Stimulated activated CD4-positive, alpha-beta T cell treated with anti-CD3 and anti-CD28 coated beads, TNF-alpha, amount 100 ng/mL, for 48 hours (primary cell): ENCODE measurements at places on chromosomes 5 and 9.

GRCh38 chr9:122347348-122348287 is 23.2 kb upstream of the PTGS1 start:
- DNase-seq: no peak

DNA sequence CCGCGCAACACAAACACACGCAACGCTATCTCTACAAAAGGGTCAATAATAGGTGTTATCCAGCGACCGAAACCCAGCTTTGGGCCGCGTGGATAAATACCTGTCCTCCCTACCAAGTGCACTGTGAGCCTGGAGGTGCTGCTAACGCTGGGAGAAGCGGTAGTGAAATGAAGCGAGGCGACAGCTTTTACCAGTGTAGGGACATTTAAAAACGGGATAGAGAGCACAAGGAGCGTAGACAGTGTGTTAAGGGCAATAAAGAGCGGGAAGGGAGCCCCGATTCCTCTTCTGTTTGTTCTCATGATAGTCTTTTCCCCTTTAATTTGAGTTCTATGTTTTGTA is 421 bp upstream of the DEPDC1B start:
- DNase-seq: no peak

DNA sequence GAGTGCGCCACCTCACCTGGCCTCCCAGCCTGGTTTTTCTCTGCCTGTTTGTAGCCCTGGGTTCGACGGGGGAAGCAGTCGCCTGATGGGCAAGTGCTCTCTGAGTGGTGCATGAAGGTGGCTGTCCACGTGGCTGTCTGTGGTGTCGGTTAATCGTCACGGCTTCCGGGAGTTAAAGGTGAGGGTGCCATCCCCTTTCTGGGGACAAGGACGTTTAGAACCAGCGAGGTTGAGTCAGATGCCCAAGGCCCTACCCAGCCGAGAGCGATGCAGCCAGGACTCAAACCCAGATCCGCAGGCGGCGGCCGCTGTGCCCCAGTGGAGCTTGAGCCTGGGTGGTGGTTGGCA is 47.7 kb downstream of the RXRA start:
- DNase-seq: no peak

DNA sequence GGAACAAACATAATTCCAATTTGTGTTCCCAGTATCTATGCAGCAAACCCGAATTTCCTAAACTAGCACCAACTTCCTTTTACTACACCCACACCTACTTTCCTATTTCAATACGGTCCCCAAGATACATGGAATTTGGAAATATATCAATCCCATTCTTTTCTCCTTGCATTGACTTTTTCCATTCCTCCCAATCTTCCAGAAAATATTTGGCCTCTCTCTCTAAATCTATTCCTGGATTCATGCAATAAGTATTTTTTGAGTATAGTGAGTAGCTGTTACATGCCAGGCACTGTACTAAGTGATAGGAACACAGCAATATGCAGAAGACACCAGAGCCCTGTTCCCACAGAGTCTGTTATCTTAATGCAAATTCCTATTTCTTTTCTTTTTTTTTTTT is 216.2 kb upstream of the PIK3R1 start:
- DNase-seq: no peak

DNA sequence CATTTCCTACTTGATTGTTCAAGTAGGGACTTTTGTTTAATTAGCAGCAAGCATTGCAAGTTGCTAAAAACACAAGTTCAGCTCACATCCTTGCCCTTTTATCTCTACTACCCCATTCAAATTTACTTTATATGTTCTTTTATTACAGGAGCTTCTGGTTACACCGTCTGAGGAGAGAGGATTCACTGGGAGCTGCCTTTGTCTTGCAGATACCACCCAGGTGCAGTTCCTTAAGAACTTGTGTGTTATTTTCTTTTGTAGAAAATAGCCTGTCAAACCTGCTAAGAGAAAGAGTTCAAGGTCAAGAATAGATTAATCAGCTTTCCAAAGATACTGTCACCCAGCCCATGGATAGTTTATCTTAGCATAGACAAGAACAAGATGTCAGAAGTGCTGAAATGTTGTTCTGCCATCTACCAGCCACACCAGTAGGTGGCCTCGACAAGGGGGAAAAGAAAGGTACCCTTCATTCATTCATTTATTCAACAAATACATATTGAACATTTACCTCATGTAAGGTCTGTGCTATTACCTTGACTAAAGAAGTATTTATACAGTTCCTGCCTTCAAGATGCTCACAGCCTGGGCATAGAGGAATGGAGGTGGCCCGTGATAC is 750.3 kb downstream of the MAT2B start:
- no peak for DNase-seq

DNA sequence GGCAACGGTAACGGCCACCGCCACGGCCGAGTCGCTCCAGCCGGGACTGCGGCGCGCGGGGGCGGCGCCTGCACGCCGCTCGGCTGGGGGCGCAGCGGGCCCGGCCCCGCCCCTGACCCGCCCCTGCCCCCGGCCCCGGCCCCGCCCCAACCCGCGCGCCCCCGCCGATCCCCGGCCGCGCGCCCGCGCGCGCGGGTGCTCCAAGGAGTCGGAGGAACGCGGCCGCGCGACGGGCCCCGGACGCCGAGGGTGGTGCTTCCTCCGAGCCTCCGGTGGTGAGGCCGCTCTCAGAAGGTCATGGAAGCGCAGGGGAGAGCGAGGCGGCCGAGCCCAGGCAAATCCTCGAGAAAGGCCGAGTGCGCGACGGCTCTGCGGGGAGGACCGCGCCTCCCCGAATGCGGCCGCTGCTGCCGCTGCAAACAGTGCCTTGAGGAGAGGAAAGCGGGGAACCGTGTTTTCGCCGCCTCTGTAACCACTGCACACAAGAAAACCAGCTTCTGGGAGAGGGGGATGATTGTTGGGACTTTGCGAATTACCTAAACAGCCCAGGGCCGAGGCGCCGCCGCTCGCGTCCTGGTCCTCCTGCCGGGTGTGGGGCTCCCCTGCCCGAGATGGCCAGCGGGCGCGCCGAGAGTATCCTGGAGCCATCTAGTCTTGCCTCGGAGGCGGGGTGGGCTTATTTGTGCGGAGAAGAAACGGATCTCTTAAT is at the start of gene LIFR:
Gene LIFR (minus strand): TSS at position 48 of the 709 bp plus-strand sequence. CDS start 25,999 bp downstream, outside the sequence.
- DNase-seq: peak; percentile 45

- DNase-seq: no peak
Measured at GRCh38 chr5:131846536-131846935, 49.7 kb upstream of the FNIP1 start.

DNA sequence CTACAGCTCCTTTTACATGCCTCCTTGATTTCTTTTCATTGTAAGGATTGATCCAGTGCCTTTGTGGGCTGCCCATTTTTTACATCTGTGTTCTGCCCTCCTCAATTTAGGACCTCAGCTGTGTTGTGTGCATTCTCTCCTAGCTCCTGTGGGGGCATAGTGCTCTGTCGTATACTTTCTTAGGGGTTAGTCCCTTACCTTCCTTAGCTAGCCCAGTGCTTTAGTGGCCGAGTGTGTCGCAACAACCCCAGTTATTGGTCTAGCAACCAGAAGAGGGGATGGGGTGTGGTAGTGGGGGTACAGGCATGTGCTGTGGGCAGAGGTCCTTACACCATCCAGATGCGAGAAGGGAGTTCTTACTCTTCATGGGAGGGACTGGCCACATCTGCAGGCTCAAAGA is 12.1 kb downstream of the MTRR start:
- DNase-seq: no peak

DNA sequence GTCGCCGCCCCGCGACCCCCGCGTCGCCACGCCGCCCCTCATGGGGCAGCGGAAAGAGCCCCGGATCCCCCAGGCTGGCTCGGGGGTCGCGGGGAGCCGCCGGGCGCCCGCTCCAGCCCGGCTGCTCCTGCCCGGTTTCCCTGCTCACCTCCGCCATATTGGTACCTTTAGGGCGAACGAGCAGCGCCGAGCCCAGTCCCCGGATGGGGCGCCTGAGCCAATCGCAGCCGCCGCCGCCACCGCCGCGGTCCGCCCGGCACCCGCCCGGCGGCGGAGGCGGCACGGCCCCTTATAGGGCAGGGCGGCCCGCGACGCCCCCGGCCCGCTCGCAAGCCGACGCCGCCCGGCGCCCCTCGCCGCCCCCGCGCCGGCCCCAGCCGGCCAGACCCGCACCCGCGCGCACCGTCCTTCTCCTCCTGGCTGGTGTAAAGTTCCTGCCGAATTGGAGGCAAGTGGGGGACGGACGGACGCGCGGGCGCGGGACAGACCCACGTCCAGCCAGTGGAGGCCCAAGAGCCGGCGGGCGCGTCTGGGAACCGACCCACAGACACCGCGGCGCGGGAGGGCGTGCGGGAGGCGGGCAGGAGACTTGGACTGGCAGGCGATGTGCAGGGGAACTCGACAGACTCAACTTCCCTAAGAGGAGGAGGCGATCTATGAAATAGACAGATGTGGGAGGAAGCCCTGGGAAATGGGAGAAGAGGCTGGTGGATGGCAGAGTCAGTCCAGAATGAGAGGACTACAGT is at the start of gene MIER3:
Gene MIER3 (minus strand): TSS at position 178 of the 746 bp plus-strand sequence. CDS start 21 bp downstream, at position 157.
- peak; percentile 63 for DNase-seq

DNA sequence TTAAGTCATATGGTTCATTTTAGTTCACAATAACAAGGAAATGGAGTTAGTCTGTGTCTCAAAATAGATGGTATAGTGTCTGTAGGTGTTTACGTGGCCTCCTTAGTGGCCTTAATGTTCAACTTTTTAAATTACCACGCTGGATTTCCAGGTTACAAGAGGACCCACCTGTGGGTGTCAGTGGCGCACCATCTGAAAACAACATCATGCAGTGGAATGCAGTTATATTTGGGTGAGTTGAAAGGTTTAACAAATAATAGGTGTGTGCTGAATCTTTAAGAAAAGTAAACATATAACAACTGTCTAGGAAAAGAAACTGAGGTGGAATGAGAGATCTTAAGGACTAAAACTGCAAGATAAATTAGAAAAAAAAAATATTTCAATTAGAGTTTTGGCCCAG is 2.9 kb downstream of the UBE2B start:
- no peak for DNase-seq

- no peak for DNase-seq
Measured at GRCh38 chr5:32753051-32753450, 41.9 kb downstream of the NPR3 start.

DNA sequence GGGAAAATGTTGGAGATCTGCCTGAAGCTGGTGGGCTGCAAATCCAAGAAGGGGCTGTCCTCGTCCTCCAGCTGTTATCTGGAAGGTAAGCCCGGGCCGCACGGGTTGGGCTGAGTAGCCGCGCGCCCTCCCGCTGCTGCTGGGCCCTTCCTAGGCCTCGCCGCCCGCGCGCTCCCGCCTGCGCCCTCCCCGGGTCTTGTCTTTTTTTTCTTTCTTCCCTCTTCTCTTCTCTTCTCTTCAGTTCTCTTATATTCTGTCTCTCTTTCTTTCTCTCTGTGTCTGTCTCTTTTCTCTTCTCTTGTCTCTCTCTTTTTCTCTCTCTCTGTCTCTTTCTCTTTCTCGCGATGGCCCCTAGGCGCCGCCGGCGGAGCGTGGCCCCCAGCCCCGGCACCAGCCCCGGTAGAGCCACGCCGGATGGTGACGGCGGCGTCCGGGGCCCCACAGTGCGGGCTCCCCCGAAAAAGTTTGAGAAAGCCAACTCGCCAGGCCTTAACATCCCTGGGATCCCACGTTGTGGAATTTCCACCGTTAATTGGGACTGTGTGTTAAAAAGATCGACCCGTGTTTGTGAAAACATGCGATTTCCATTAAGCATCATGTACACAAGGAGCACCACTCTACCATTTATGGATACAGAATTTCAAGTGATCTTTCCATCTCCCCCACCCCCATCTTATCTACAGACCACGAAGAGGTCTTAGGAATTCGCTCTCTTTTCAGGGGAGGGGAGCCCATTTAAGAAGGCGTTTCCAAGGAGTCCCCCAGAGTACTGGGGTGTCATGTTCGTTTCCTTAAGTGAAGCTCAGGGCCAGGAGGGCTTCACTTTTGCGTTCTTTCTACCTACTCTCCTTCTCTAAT is 616 bp downstream of the ABL1 start:
- peak; percentile 31 for DNase-seq

DNA sequence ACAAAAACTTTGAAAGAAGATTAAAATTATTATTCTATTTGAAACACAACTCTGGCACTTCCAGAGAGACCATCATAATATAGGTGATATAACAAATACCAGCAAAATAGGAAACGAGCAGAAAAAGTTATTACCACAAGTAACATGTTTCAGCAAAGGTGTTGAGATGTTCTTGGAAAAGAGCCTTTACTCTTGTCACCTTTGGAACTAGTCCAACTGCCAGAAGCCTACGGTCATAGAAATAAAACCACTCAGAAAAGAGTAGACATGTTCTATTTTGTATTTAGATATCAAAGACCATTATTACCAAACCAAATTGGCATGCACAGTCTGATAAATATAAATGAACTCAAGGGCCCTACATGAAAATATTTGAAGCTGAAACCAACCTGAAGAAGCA is 145.0 kb upstream of the DMAC1 start:
- no peak for DNase-seq

DNA sequence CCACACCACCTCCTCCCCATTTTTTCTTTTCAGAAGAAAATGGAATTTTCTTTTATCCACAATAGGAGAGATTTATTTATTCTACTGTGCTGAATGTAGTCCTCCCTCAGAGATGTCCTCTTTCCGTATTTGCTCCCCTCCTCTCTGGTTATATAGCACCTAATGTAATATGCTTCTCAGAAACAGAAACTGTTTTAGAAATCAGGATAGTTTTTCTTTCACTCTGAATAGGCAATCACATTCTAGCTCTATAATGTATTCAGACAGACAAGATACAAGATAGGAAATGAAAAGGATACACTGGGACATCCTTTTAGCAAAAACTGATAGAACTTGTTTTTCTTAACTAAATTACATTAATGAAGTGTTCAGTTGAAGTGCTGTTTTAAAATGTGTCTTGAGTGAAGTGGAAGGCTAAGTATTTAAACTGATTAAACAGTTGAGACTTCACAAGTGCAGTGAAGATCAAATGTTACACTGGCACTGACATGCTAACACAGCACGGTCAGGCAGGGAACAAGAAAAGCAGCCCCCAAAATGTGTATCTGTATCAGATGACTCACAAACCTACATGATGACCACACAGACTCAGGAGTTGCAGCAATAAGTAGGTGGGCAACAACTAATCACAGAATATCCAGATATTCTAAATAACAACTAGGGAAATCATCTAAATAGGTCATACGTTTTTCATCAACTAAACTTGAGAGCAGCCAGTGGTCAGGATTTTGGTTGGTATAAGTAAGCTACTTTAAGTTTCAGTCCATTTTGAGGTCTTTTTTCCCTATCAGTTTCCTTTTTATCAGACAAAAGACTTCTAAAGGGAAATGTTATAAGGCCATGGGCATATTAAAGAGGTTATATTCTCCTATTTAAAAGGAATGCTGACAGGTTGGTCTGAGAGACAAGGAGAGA is 260.4 kb downstream of the MLLT3 start:
- DNase-seq: no peak

GRCh38 chr9:24189986-24190385 is 355.7 kb downstream of the IZUMO3 start:
- DNase-seq: no peak
